ENCODE measurements at places on chromosomes 13 and 19.
A peak's percentile ranks its signal among the peaks of the same experiment; 100 is the strongest.

DNA sequence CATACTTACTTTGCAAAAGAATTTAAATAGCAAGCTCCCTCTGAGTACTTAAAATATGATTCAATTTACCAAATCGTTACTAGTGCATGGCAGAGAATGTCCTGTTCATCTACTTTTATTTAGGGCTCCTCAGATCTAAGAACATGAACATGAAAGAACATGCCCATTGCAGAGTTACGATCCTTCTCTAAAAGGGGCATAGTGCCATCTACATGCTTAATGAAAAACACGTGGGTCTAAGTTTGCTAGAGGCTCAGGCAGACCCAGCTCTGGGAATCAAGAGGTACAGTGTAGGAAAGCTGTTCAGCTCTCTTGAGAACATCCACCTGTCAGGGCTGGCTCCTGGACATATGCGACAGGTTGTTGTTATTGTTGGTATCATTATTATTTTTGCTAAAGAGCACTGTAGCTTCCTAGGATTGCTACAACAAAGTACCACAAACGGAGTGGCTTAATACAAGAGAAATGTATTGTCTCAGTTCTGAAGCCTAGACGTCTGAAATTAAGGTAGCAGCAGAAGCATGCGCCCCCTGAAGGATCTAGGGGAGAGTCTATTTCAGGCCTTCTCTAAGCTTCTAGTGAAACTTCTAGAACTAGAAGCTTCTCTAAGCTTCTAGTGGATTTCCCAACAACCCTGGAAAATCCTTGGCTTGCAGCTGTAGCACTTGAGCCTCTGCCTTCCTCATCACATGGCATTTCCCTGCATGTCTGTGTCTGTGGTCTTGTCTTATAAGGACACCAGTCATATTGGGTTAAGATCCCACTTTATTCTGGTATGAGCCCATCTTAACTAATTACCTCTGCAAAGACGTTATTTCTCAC lies 133.9 kb downstream of the DCT start:
- no peak for DNase-seq

DNA sequence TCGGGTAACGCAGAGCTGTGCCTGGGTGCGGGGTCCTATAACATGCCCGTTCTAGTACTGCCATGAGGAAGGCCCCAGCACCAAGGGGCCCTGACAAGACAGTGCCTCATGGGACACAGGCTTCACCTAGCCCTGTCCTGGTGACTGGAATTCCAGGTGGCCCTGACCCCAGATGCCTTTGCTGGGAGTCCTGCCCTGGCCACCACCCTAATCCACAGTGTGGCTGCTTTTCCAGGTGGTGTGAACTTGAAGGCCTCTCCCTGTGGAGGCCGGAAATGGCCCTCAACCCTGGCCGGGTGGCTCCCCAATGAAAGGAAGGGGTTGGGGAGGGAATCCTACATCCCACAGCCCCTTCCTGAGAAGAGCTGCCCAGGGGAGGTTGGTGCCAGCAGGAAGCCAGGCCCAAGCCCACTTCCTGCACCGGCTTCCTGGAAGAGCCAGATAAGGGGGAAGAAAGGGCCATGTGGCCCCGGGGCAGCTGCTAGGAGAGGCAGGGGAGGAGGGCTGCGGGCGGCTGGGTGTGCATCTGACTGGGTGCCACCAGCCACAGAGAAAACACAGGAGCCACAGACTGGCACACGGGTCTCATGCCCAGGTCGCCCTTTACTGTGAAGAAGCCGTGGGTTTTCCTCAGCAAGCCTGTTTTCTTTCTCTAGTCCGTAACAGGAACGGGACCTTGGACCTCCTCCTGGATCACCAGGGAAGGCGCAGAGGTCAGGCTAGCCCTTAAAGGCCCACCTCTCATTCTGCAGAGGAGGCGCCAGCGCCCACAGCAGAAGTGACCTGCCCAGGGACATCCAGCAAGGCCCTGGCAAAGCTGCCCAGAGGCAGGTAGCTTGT lies 4.7 kb downstream of the LSM4 start:
- DNase-seq: peak; percentile 22

- DNase-seq: no peak
These were observed 21.5 kb upstream of the GSX1 start for GRCh38 chr13:27770809-27771208.

DNA sequence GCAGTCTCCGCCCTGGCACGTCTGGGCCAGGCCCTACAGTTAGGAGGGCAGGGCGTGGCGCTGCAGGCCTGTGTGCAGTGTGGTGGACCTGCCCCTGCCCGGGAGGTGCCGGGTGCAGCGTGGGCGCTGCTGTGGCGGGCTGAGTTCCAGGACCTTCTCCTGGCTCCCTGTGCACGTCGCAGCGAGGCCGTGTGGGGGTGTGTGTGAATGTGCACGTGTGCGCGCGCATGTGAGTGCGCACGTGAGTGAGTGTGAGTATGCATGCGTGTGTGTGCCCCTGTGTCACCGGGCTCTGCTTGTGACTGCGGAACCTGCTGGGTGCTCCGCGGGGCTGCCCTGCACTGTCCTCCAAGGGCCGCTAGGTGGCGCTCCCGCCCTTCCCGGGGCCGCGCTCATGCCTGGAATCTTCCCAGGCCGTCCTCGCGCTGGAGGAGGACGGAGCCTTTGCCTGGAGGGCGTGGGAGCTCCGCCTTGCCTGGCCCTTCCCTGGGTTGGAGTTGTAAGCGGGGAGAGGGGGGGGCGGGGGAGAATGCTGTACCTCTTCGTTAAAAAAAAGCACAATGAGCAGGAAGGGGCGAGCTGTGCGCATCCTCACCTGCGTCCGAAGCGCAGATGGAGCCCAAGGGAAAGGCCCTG lies 79.3 kb downstream of the KDM4B start:
- DNase-seq: no peak

DNA sequence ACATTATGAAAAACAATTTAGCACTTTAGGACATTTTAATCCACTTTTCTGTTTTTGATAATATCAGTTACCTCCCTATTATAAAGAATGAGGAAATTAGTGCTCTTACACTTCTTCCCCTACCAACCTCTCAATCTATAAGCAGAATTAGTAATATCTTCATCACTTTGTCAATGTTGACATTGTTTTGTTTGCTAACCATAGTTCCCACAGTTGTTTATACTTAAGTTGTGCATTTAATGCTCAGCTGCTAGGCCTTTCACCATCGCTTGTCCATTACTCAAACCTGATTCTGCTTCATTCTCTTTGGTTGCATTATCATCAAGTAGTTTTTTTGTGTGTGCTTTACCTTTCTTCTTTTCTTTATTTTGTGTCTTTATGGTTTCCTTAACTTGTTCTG lies 132.1 kb downstream of the CDK8 start:
- no peak for DNase-seq

- DNase-seq: no peak
These were observed 626.1 kb downstream of the DACH1 start for GRCh38 chr13:71240911-71241310.

- DNase-seq: no peak
These were observed 40.5 kb downstream of the GATAD2A start for GRCh38 chr19:19445911-19446361.

GRCh38 chr13:33251131-33251661 lies 34.4 kb downstream of the STARD13 start:
- DNase-seq: no peak

- DNase-seq: peak; percentile 42
These were observed 4.1 kb downstream of the IER2 start for GRCh38 chr19:13154241-13154778.

GRCh38 chr13:50940509-50940908 lies 30.9 kb downstream of the RNASEH2B start:
- no peak for DNase-seq

- DNase-seq: no peak
These were observed 3.0 kb upstream of the NAA16 start for GRCh38 chr13:41307884-41308640.

GRCh38 chr19:19578252-19578651 lies 40.2 kb downstream of the CILP2 start:
- DNase-seq: no peak

DNA sequence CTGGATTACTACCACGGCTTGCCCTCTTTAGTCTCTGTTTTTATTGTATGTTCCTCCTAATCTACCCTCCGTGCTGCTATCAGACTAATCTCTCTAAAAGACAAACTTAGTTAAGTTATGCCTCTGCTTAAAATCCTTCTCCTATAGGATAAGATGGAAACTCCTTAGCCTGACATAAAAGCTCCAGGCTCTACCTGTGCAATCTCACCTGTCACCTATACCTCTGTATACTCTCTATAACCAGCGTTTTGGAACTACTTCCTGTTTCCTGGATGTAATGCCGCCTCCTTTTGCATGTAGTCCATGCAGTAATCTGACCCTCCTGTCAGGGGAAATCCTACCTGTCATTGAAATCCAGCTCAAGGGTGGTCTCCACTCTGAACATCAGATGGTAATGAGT lies 41.2 kb downstream of the OLFM4 start:
- DNase-seq: no peak

Data from stimulated activated CD4-positive, alpha-beta T cell treated with anti-CD3 and anti-CD28 coated beads, TNF-alpha, amount 100 ng/mL, for 1 hour (primary cell).